NCI-H2081 (cell line): ENCODE measurements at places on chromosomes 7 and 10.

DNA sequence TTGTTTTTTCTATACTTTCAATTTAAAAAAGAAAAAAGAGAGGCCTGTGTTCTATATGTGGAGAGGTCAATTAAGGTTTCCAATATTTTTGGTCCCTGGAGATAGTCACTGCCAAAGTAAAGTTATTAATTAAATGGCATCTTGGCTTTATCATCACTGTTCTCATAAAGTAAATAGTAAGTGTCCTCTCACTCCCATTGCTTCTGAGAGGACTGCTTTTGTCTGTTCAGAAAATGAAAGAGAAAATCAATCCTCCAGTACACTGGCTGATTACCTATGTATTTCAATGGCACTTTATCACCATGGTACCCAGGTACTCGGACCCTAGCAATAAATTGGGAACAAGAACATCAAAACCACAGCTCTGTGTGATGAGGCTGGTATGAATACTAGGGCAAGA lies 94.0 kb downstream of the RNLS start:
- DNase-seq: no peak

DNA sequence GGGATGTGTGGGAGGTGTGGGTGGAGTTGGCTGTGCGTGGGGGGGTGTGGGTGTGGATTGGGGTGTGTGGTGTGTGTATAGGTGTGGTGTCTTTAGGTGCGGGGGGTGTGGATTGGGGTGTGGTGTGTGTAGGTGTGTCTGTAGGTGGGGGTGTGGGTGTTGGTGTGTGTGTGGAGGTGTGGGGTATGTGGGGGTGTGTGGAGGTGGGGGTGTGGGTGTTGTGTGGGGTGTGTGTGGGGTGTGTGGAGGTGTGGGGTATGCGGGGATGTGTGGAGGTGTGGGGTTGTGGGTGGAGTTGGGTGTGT lies 33.9 kb downstream of the SPDYE17 start:
- no peak for DNase-seq

DNA sequence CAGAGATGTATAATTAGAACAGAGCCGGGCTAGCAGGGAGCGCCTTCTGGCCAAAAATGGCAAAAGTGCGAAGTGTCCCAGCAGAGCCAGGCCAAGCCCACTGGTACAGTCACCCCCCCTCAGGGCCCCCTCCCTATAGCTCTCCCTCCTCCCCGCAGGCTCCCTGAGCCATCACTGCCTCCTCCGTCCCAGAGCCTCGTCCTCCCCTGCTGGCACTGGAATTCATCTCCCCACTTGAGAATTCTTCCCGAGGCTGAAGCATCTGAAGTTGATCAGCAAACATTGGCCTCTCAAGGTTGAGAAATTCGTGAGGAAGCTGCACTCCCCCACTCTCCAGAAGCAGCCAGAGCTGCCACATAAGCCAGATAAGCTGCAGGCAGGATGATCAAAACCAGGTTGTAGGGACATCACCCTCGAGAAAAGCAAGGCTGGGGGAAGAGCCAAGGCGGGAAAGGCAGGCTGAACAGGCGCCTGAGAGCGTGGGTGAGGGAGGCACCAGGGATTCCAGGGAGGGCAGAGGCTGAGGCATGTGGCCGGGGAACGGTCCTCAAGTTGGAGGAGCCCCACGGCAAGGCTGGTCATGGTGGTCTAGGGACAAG lies 23.4 kb downstream of the CAMK2G start:
- no peak for DNase-seq

- DNase-seq: no peak
These were observed 25.6 kb downstream of the ZNF783 start for GRCh38 chr7:149287622-149288021.

- no peak for DNase-seq
These were observed 78.6 kb upstream of the MGMT start for GRCh38 chr10:129388435-129388834.
